ENCODE measurements at places on chromosomes 3 and 15. TPM values are rescaled to one million over a fixed set of nuclear protein-coding genes. Genes with fewer than 3 reads are reported as not detected.

DNA sequence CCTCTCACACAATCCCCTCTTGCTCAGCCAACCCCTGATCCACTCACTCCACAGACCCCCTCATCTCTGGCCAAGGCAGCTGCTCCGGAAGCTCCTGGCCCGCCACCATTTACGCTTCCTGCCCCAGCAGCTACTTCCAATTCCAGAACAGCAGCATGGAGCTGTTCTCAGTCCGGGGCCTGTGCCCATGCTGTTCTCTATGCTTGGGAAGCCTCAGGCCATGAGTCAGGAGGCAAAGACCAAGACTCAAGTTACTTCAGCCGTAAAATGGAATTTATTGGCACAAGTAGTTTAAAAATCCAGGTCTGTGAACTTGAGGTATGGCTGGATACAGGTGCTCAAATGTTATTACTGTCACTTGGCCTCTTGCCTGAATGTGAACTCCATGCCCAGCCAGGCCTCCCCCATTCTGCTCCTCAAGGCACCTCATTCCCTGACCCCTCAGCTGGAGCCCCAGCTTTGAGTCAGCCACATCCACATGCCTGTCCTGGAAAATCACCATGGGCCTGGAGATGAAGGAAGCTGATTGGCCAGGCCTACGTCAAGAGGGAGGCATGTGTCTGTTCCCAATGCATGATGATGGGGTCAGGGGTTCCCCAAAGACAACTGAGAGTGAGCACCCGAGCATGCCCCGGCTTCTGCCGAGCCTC, 31.4 kb upstream of the CACNA2D2 start:
- DNase-seq = no peak

- DNase-seq = no peak
These were observed 2.6 kb upstream of the NFKBIZ start for GRCh38 chr3:101846709-101847108.

DNA sequence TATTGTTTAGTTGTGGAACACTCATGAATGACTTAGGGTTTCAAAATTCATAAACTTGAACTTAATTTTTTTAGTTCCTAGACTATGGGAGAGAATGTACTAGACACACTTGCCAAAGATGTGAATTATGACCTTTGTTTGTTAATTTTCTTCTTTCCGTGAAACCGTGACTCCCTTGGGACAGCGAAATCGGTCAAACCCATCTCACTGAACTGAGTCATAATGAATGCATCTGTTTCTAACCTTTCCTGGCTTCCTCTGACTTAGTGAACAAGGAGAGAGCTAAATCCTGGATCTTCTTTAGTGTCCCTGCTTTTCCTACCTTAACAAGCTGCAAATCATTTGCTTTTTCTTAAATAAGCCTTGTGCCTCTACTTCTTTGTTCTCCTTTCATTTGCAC, 85.5 kb downstream of the LARS2 start:
- no peak for DNase-seq

DNA sequence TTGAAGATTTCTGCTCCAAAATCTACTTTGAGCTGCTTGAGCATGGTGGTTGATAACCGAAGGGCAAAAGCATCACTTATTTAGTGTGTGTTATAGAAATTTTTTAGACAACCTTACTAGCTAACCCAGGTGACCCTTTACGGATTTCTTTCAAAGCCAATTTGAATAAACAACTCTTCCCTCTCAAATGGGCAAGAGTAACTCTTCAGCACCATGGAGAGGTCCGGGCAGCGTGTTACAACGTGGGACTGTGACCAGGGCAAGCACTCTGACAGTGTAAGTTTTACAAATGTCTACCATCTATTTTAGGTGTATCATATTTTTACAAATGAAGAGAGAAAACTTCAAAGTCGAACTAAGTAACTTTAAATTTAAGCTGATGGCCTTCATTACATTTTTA, 471.8 kb downstream of the MFSD1 start:
- peak; percentile 34 for DNase-seq

GRCh38 chr3:52493232-52494017, 1.7 kb upstream of the STAB1 start:
- no peak for DNase-seq

- no peak for DNase-seq
These were observed 611 bp downstream of the PIAS1 start for GRCh38 chr15:68054628-68055223.

DNA sequence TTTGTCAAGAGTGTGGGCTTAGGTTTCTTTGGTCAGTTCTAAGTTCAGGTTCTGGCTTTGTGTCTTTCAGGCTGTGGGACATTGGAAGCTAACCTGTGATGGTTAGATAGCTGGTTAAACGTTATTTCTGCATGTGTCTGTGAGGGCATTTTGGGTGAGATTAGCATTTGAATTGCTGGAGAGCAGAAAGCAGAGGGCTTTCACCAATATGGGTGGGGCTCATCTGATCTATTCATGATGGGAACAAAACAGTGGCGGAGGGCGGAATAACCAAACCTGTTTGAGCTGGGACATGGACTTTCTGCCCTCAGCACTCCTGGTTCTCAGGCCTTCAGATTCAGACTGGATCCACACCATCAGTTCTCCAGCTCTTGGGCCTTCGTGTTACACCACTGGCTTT, 195.4 kb downstream of the KLF13 start:
- no peak for DNase-seq

- DNase-seq = no peak
These were observed 119.4 kb upstream of the SAMMSON start for GRCh38 chr3:69880069-69880640.

Gene RASGRF1
- total RNA-seq = not detected

Gene CDHR4
- 0.27 TPM for total RNA-seq

Gene P2RY12
- not detected for total RNA-seq

Gene MRAS
- total RNA-seq = 2.2 TPM

Gene UCN2
- total RNA-seq = under 0.01 TPM

Data from hematopoietic multipotent progenitor cell (in vitro differentiated cells).